Pancreas (tissue), 10 donors: ENCODE measurements at places on chromosomes 3 and 15. TPM values are rescaled to one million over a fixed set of nuclear protein-coding genes. Genes with fewer than 3 reads are reported as not detected.

SAMMSON gene
- total RNA-seq = not detected

AMIGO3 gene
- total RNA-seq = not detected

SLC33A1 gene
- 39.1 TPM for total RNA-seq

SPG21 gene
- total RNA-seq = 28.6 TPM

- H3K36me3 ChIP-seq = no peaks in the 10 kb centered on the region
- no peak for DNase-seq
- H3K4me1 ChIP-seq = no peaks in the 10 kb centered on the region
- no peaks in the 10 kb centered on the region for H3K27me3 ChIP-seq
- H3K27ac ChIP-seq = no peak overlapping the region
- H3K4me3 ChIP-seq = no peak overlapping the region
Observed at GRCh38 chr15:34621675-34622074, 38.2 kb upstream of the GOLGA8B start.

DNA sequence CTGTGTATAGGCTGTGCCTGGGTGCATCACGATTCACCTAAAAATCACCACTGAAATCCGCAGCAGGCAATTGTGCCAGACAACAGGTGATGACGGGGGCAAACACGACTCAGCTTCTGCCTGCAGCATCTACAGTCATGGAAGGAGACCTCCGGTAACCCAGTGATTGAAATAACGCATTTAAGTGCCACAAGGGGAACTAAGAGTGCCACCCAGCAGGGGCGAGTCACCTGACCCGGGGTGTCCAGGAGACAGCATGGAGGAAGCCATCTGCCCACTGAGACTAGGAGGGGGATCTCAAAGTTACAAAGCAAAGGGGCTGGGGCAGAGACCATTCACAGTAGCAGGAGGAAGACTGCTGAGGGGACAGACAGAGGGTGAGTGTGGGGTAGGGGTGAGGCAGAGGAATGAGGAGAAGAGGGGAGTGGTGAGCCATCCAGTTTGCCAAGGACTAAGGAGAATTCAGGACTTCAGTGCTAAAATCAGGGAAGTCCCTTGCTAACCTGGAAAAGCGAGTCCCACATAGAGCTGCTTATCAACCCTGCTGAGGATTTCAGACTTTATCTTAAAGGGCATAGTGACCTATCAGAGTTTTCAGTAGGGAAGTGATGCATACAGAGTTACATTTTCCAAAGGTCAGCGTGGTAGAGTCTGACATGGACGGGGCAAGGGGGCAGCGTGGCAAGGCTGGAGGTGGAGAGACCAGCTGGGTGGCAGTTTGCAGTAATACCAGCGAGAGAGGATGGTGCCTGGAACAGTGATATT is 256.7 kb upstream of the HES1 start:
- no peaks in the 10 kb centered on the region for H3K36me3 ChIP-seq
- H3K27ac ChIP-seq = no peak overlapping the region
- no peak overlapping the region for H3K4me3 ChIP-seq
- no peak for DNase-seq
- no peaks in the 10 kb centered on the region for H3K4me1 ChIP-seq
- H3K27me3 ChIP-seq = no peaks in the 10 kb centered on the region

- DNase-seq = no peak
- H3K4me1 ChIP-seq = peaks cover under 1% of the 10 kb centered on the region
- H3K4me3 ChIP-seq = no peak overlapping the region
Observed at GRCh38 chr15:98416222-98416855, 232.0 kb upstream of the IGF1R start.

DNA sequence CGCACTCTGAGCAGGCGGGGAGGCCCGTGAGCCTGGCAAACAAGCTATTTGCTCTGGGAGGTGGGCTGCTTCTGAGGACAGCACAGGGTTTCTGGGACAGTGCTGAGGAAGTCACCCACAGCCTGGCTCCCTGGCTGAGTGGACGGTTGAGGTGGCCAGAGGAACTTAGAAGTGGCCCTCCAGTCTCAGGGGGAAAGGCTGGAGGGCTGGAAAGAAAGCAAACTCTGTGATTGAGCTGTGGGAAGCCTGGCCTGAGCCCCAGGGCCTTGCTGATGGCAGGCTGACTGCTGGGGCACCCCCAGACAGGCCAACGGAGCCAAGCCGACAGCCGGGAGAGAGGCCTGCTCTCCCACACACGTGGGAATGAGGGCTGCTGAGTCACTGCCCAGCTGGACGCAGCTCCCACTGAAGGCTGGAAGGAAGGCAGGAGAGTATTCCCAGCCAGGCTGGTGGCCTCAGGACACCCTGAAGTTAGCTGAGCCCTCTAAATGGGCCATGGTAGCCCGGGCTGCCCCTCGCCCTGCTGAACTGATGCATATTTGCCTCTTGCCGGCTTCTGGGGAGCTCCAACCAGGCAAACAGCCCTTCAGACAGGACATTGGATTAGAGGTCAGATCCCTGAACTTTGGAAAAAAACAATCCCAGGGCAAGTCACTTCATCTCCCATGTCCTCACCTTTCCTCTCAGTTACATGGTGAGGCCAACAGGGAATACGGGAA is 98.0 kb upstream of the TLE3 start:
- DNase-seq = peak; percentile 83
- H3K4me3 ChIP-seq = no peak overlapping the region
- peak overlapping the region; percentile 61 for H3K27ac ChIP-seq
- H3K27me3 ChIP-seq = no peaks in the 10 kb centered on the region

DNA sequence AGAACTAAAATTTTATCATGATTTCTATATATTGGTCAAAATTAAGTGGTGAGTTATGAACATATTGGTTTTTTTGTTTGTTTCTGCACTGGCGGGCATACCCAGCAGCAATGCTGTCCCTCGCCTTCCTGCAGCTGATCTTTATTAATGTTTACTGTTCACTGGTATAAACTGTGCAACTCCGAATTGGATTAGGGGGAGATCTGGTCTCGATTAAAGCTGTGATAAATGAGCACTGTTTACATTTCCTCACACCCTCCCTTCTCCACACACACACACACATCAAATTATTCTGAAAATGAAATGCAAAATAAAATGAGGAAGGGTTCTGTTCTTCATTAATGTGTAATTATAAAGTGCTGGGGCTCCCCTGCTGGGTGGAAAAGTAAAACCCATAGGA is 48.5 kb upstream of the DAZL start:
- no peaks in the 10 kb centered on the region for H3K4me1 ChIP-seq
- H3K4me3 ChIP-seq = no peak overlapping the region
- H3K27me3 ChIP-seq = no peaks in the 10 kb centered on the region
- no peaks in the 10 kb centered on the region for H3K36me3 ChIP-seq
- no peak overlapping the region for H3K27ac ChIP-seq
- DNase-seq = no peak

DNA sequence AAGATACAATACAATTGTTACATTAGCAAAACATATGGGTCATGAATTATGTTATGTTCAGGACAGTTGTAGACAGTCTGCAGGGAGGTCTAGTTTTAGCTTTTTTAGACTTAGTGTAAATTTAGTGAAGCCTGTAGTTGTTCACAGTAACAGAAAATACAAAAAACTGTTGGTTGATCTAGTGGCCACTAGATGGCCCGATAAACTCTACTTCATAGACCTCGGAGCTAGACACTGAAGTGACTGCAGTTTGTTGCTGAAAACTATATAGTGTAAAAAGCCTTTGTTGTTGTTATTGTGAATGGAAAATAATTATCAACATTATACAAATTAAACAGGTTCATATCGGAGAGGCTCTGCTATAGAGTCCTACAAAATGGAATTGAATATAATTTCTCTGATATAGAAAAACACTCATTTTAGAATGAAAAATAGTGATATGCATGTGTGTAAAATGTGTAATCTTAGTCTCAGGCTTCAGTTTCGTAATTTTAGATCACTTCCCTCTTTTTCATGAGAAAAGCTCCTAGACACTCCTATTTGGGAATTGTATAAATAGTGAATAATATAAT is 18.3 kb downstream of the MAGEL2 start:
- no peak overlapping the region for H3K4me3 ChIP-seq
- no peak overlapping the region for H3K27ac ChIP-seq
- no peaks in the 10 kb centered on the region for H3K4me1 ChIP-seq
- no peaks in the 10 kb centered on the region for H3K36me3 ChIP-seq
- H3K27me3 ChIP-seq = no peaks in the 10 kb centered on the region

- H3K27me3 ChIP-seq = no peaks in the 10 kb centered on the region
- H3K4me1 ChIP-seq = no peaks in the 10 kb centered on the region
- H3K27ac ChIP-seq = no peak overlapping the region
- DNase-seq = no peak
Observed at GRCh38 chr3:133896002-133896761, 500 bp upstream of the RAB6B start.

GRCh38 chr3:43892526-43892925 is 201.8 kb downstream of the ABHD5 start:
- H3K4me3 ChIP-seq = no peak overlapping the region
- H3K36me3 ChIP-seq = no peaks in the 10 kb centered on the region
- no peak for DNase-seq
- H3K4me1 ChIP-seq = no peaks in the 10 kb centered on the region

DNA sequence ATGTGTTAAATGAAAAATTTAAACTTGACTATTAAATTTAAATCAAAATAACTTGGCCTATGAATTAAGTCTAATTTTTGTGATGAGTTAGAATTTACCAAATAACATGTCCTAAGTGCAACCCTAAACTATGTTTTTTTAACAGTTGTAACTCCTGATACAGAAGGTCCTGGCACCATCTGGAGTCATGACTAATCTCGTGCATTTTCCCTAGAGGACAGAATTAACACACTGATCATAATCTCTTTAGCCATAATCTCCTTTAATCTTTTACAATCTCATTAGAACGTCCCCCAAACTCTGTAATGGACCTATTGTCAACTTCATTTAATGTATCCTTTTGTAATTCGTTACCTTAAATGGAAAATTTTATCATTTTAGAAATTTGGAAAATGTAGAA is 100.6 kb downstream of the SUCNR1 start:
- H3K4me3 ChIP-seq = no peak overlapping the region
- H3K4me1 ChIP-seq = peaks cover 14% of the 10 kb centered on the region
- no peak for DNase-seq
- H3K36me3 ChIP-seq = no peaks in the 10 kb centered on the region
